MM.1S (cell line): ENCODE measurements at places on chromosomes 1 and 21.

DNA sequence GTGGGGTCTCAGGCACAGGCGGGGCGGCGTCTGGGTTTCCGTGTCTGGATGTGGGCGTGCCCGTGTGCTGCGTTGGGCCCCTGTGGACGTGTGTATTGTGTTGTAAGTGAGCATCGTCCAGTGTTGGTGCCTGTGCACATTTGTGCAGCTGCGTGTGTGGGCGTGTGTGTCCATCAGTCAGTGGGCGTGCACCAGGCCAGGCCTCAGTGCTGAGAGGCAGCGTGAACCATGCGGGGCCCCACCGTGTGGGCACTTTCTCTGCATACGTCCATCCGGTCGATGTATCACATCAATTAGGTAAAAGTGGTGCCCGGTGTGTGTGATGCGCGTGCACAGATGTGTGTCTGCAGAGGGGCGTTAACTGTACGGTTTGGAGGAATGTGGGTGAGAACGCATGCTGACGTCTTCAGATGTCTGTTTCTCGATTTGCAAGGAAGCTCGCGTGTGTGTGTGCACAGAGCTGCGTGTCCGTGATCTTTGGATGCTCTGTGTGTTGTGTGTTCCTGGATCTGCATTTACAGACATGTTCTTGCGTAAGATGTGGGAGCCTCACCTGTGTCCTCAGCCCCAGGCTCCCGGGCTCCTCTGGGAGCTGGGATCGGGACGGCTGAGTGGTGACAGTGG lies 24.6 kb downstream of the AGRN start:
- peaks cover 64% of the 10 kb centered on the region for H3K27me3 ChIP-seq
- no peaks in the 10 kb centered on the region for H3K4me1 ChIP-seq
- no peaks in the 10 kb centered on the region for H3K36me3 ChIP-seq
- no peak overlapping the region for H3K4me3 ChIP-seq

DNA sequence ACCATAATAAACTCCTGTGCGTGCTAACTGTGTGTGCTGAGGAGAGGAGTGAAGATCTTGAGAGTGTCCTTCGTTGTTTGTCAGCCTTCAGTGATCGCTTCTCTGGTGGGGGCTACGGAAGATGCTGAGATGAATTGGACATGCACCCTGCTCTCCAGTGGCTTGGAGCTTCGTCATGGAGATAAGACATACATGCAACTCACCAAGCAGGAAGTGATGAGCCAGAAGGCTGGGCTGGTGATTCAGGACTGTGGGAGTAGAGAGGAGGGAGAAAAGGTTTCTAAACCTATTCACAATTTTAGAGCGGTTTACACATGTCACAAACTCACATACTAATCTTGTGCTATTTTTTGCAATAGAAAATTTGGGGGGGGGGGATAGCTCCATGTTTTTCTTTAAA lies 128.9 kb upstream of the ADAR start:
- no peak overlapping the region for H3K4me3 ChIP-seq
- no peaks in the 10 kb centered on the region for H3K27me3 ChIP-seq
- no peaks in the 10 kb centered on the region for H3K36me3 ChIP-seq
- H3K4me1 ChIP-seq = no peaks in the 10 kb centered on the region

DNA sequence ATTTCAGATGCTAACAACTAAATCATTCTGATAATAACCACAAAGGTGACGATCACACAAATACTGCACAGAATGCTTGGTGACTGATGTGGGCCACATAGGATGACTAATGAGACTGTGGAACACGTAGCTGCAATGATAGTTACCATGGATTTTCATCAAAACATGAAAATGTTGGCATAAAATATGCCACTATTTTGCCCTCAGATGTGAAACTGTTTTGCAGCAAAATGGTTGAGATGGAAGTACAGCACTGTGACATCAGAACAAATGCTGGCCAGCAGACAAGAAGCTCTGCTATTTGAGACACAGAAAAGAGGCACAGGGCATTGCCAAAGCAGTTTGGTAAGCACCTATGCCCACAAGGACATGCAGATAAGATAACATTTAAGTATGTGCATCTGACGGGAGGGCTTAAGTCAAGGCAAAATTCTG lies 83.8 kb downstream of the NIBAN1 start:
- no peak overlapping the region for H3K4me3 ChIP-seq
- no peaks in the 10 kb centered on the region for H3K27me3 ChIP-seq
- H3K27ac ChIP-seq = no peak overlapping the region

- H3K4me1 ChIP-seq = peaks cover 65% of the 10 kb centered on the region
- no peaks in the 10 kb centered on the region for H3K27me3 ChIP-seq
- no peak for DNase-seq
- H3K27ac ChIP-seq = peak overlapping the region; percentile 10; the same call in 1 of the 2 replicates
- H3K4me3 ChIP-seq = peak overlapping the region; percentile 83
- H3K36me3 ChIP-seq = 0 out of 2 replicates have a peak, but pooled peaks cover 4% of the 10 kb centered on the region
Measured at GRCh38 chr1:167631936-167632614, 2.0 kb downstream of the RCSD1 start.

GRCh38 chr1:211261229-211261628 lies 2.1 kb downstream of the RCOR3 start:
- peak overlapping the region; percentile 93 for H3K4me3 ChIP-seq
- DNase-seq = no peak
- peak overlapping the region; percentile 78; the same call in 1 of the 2 replicates for H3K27ac ChIP-seq
- no peaks in the 10 kb centered on the region for H3K27me3 ChIP-seq

- no peaks in the 10 kb centered on the region for H3K36me3 ChIP-seq
- DNase-seq = no peak
- H3K4me1 ChIP-seq = peaks cover 40% of the 10 kb centered on the region
- H3K27ac ChIP-seq = no peak overlapping the region
- no peaks in the 10 kb centered on the region for H3K27me3 ChIP-seq
Measured at GRCh38 chr1:201508809-201509208, 1.9 kb upstream of the CSRP1 start.

DNA sequence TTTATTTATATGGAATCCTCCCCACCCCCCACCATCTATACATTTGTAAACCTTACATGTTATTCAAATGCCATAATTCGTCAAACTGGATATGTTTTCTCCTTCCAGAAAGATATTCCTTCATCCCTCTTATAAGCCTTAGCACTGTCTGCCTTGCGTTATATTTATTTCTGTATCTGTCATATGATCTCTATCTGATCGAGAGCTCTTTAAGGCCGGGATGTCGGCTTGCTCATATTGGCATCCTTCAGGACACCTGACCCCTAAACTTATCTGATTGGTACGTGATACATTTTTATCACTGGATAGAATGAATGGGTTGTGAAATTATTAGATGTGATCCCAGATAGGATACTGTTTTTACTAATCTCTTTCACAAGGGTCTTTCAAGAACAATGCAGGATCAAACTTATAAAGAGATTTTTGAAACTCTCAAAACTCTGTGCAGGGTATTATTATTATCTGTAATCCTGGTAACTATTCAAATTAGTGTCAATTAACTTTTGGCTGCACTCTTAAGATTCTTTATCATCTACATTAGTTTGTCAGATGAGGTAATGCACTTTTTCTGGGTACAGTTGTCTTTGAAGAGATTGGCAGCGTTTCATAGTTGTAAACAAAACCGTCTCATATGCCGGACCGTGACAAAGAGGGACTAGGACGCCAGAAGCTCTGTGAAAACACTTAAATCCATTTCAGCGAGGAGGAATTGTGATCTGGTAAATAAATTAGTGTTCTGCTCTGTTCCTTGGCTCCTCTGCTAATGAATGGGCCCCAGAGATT lies 152.0 kb downstream of the KIF26B start:
- no peak for DNase-seq
- no peaks in the 10 kb centered on the region for H3K36me3 ChIP-seq
- H3K4me1 ChIP-seq = no peaks in the 10 kb centered on the region
- H3K27me3 ChIP-seq = no peaks in the 10 kb centered on the region
- no peak overlapping the region for H3K4me3 ChIP-seq
- no peak overlapping the region for H3K27ac ChIP-seq

DNA sequence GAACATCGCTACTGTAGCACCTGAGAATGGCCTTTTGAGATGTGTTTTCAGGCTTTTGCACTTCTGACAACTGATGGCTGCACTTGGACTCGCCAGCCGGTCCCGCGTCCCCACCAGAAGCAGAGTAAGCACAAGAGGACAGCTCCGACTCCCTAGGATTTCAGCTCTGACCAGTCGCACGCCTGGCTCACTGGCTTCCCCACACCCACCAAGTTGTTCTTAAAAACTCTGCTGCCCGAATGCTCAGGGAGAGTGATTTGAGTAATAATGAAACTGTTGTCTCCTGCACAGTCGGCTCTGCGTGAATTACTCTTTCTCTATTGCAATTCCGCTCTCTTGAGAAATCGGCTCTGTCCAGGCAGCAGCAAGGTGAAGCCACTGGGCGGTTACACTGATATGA lies 40.2 kb upstream of the NLRP3 start:
- no peaks in the 10 kb centered on the region for H3K27me3 ChIP-seq
- H3K4me3 ChIP-seq = no peak overlapping the region
- no peaks in the 10 kb centered on the region for H3K4me1 ChIP-seq
- DNase-seq = no peak
